Urinary bladder (tissue), 4 donors: ENCODE measurements at places on chromosomes 1 and 21. TPM values are rescaled to one million over a fixed set of nuclear protein-coding genes. Genes with fewer than 3 reads are reported as not detected.

- DNase-seq: no peak
Observed at GRCh38 chr1:233883671-233884070, 20.8 kb upstream of the SLC35F3 start.

GRCh38 chr1:59017501-59018231, 233.8 kb upstream of the JUN start:
- DNase-seq: no peak

ACTL8 gene
- not detected for total RNA-seq

- DNase-seq: no peak
Observed at GRCh38 chr1:1287288-1288110, 7.3 kb downstream of the SCNN1D start.

GRCh38 chr1:83794384-83794783, 204.5 kb downstream of the TTLL7 start:
- DNase-seq: no peak

GRCh38 chr1:117371441-117372151, 4.3 kb downstream of the MAN1A2 start:
- DNase-seq: no peak

DNA sequence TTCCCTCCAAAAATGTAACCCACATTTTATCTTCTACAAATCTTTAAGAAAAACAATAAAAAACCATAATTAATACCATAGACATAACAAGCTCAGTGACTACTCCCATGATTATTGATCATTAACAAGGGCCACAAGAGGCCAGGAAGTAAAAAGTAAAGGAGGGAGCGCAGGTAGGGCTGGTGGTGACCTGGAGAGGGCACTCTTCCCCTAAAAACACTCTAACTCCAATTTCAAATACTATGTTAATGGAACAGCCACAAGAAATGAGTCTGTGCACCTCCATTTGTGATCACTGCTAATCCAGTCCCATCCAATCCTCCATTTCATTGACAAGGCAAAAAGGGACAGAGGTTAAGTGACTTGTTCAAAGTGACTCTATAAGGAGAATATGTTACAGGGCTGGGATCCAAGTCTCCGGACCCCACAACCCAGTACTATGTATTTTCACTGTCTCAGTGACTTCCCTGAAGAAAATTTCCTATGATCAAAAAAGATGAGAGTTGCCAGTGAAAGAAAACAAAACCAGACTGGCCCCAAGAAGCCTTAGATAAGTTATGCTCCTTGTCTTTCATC, 41.2 kb upstream of the CFAP298 start:
- no peak for DNase-seq

DNA sequence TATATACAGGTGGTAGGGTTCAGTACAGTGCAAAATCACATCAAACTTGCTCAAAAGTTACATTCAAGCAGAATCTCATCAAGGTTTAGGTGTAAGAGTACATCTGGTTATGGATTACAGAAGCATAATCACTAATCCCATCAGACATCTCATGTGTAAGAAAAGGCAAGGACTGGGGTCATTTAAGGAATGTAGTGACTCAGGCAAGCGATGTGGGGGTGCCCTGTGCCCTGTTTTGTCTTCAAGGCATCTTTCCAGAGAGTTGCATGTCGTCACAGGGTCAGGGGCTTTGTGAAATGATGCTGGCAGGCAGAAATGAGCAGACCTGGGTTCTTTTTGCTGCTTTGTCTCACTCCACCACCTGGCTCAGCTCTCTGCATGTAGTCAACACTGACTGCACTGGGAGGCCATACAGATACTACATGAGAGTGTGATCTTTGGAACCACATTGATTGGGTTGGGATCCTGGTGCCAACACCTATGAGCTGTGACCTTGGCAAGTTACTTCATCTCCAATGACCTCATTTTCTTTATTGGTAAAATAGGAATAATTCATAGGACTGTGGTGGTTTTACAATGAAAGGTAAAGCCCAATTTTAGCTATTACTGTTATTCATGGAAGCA, 8.2 kb upstream of the HHIPL2 start:
- no peak for DNase-seq

DNA sequence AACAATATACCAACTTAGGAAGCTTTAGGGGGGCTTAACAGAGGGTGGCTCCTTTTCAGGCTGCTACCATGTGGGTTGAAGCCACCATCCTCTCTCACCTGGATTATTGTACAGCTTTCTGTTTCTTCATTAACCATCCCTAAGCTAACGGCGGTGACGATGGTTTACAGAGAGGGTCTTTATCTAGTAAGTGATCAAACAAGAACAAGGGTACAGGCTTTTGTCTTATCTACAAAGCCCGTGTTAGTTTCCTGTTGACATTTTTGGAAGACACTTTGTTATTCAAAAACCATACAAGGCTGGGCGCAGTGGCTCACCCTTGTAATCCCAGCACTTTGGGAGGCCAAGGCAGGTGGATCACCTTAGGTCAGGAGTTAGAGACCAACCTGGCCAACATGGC, 20.4 kb downstream of the SLC25A33 start:
- DNase-seq: no peak

DNA sequence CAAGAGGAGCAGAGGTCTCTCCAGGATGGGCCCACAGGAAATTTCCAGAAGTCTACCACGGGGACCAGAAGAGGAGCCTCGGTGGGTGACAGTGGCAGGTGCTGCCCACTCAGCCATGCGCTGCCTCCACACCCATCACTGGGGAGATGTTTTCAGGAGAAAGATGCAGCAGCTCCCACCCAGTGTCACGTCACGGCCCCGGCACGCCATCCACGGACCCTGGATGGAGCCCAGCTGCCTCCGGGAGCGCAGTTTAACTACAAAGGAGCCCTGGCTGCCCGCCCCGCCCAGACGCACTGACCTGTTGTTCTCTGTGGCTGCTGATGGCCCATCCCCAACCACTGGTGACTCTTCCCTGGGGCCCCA, 6.8 kb downstream of the TSPEAR start:
- no peak for DNase-seq

CATSPERE gene
- 5.5 TPM for total RNA-seq

DNA sequence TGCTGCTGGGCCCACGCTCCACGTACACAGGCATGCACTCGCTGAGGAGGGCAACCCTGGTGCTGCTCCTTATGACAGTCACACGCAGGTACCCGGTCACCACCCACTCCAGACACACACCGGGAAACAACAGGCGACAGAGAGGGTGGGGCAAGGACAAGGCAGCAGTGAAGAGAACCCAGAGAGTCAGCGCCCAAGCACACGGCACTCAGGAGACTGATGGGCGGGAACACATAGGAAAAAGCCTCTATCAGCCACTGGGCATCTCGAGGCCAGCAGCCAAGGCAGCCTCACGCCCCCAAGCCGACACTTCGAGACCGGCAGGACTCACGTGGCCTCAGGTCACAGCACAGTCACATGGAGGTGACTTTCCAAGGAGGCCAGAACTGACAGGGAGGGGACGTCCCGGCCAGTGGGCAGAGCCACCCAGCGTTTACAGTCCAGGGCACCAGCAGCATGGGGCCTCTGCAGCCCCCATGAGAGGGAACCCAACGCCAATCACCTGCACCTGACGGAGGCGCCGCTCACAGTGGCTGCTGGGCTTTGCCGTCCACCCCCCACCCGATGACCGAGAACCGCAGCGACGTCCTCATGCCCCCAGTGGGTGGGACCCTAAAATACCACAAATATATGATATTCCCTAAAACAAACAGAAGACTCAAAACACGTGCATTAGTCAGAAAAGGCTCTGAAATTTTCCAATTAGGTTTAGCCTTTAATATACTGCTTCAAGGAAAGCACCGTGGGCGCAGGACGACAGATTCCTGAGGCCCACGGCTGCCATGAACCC, 19.7 kb downstream of the PTTG1IP start:
- no peak for DNase-seq

KRTAP19-1 gene
- total RNA-seq: not detected

GRCh38 chr1:234168061-234168724, 205.1 kb upstream of the COA6 start:
- DNase-seq: no peak

CLDN19 gene
- total RNA-seq: 0.69 TPM

- no peak for DNase-seq
Observed at GRCh38 chr1:66729119-66729518, 23.1 kb upstream of the DYNLT5 start.

- no peak for DNase-seq
Observed at GRCh38 chr1:200378096-200378495, 31.7 kb downstream of the ZNF281 start.

KCNJ9 gene
- total RNA-seq: 0.26 TPM

DNA sequence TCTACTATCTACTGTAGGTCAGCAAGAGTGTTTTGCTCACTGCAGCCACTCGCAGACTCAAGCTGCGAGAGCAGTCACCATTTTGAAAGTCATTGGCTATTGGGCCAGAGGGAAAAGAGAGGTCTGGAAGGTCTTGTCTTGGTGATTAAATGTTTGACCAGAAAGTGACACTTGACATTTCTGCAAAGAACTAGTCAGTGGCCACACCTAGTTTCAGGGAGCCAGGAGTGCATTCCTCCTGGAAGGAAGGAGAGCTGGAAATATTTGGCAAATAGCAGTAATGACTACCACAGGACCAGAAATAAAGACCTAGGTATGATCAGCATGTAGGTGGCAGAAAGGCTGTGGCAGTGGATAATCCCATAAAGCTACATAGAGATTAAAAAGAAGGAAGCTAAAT, 440.0 kb upstream of the PLXNA2 start:
- no peak for DNase-seq

- DNase-seq: no peak
Observed at GRCh38 chr1:72432645-72433267, 150.4 kb upstream of the NEGR1 start.

- no peak for DNase-seq
Observed at GRCh38 chr1:221690858-221691257, 51.0 kb downstream of the DUSP10 start.
